Heart right ventricle (tissue), 16 donors: ENCODE measurements at places on chromosomes 16 and 17.

- no peaks in the 10 kb centered on the region for H3K27me3 ChIP-seq
- H3K36me3 ChIP-seq: no peaks in the 10 kb centered on the region
- peaks cover 83% of the 10 kb centered on the region for H3K4me1 ChIP-seq
- H3K4me3 ChIP-seq: peak overlapping the region; percentile 52
- peak overlapping the region; percentile 86 for H3K27ac ChIP-seq
These were observed 10.6 kb downstream of the CALCOCO2 start for GRCh38 chr17:48841395-48841831.

GRCh38 chr16:57143149-57143921, 42.5 kb downstream of the PSME3IP1 start:
- H3K27ac ChIP-seq: peak overlapping the region; percentile 68
- H3K36me3 ChIP-seq: no peaks in the 10 kb centered on the region
- DNase-seq: no peak
- H3K4me3 ChIP-seq: no peak overlapping the region
- H3K27me3 ChIP-seq: no peaks in the 10 kb centered on the region

- no peak for DNase-seq
- H3K36me3 ChIP-seq: no peaks in the 10 kb centered on the region
- no peaks in the 10 kb centered on the region for H3K27me3 ChIP-seq
- no peaks in the 10 kb centered on the region for H3K4me1 ChIP-seq
- no peak overlapping the region for H3K27ac ChIP-seq
These were observed 119.6 kb downstream of the CDH11 start for GRCh38 chr16:65002265-65002664.

GRCh38 chr17:77963441-77963840, 4.9 kb downstream of the TNRC6C start:
- H3K27me3 ChIP-seq: no peaks in the 10 kb centered on the region
- H3K4me1 ChIP-seq: peaks cover 70% of the 10 kb centered on the region
- DNase-seq: no peak
